PC-3 (cell line): ENCODE measurements at places on chromosomes 3 and 15.
A peak's percentile ranks its signal among the peaks of the same experiment; 100 is the strongest.

- no peak for DNase-seq
Measured at GRCh38 chr15:93488296-93488713, 399.3 kb upstream of the RGMA start.

DNA sequence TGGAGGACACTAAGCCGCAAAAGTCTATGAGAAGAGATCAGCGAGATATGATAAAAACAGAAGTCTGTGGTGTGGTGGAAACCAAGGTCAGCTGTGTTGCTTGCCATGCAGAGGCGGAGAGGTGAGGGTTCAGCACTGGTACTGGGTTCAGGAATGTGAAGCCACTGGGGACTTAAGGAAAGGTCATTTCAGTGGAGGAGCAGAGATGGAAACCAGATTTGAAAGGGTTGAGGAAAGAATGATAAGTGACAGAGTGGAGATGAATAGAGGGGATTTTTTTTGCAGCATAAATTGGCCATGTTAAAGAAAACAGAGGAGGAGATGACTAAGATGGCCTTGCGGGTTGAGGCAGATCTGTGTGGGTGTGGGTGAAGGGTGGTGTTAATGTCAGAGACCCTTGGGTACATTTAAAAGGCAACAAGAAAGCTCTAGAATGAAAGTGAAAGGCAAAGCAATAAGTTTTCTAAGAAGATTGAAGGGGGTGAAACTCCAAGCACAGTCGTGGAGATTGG, 265.5 kb downstream of the ADAMTSL3 start:
- no peak for DNase-seq

- DNase-seq, result no peak
Measured at GRCh38 chr3:157046520-157046919, 113.4 kb downstream of the CCNL1 start.

DNA sequence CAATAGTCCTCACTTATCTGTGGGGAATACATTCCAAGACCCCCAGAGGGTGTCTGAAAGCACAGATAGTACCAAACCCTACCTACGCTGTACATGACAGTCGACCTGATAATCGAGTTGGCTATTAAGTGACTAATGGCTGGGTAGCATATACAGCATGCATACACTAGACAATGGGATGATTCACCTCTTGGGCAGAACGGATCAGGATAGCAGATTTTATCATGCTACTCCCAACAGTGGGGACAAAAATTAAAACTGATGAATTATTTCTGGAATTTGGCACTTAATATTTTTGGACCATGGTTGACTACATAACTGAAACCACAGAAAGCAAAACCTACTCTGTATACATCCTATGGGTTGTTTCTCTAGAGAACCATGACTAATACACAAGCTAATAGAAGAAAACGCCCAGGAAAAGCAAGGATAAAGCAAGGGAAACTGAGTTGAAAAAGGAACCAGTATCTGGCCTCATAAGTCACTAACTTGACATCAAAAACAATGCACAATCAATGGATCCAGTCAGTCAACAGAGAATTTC, 15.5 kb downstream of the ATG3 start:
- DNase-seq, result peak; percentile 83

GRCh38 chr15:75134748-75135147, 66.9 kb upstream of the C15orf39 start:
- no peak for DNase-seq

- peak; percentile 50 for DNase-seq
Measured at GRCh38 chr3:103295974-103296570, 861.3 kb downstream of the ZPLD1 start.

DNA sequence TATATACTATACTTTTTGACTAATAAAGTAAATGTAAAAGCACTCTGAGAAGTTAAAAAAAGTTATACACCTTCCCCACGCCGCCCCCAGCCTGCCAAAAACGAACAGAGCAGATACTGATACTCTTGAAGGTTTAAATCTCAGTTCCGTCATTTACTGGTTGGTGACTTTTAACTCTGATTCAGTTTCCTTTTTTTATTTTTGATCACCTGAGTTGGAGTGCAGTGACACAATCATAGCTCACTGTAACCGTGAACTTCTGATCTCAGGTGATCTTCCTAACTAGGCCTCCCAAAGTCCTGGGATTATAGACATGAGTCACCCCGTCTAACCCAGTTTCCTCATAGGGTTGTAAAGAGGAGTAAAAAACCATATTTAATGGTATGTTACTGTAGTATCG, 3.3 kb upstream of the TIPIN start:
- peak; percentile 76 for DNase-seq
